Regular cardiac myocyte (primary cell): ENCODE measurements at places on chromosomes 13 and 19. TPM values are rescaled to one million over a fixed set of nuclear protein-coding genes. Genes with fewer than 3 reads are reported as not detected.

RCBTB2 gene
- 8.7 and 9.6 TPM in 2 replicates for total RNA-seq

ELSPBP1 gene
- not detected in 2 replicates for total RNA-seq

IGFL2 gene
- total RNA-seq: 1.1 TPM in 1 of 2 replicates, not detected in the other

LILRA1 gene
- not detected in 2 replicates for total RNA-seq

PRODH2 gene
- total RNA-seq: not detected in 2 replicates

NXNL1 gene
- not detected in 2 replicates for total RNA-seq

POLD1 gene
- total RNA-seq: 17.2 and 52.9 TPM in 2 replicates

FSD1 gene
- total RNA-seq: 4.5 and 12.8 TPM in 2 replicates

SLC1A5 gene
- 76.4 and 167 TPM in 2 replicates for total RNA-seq

CD33 gene
- total RNA-seq: not detected in 2 replicates

CEACAM16 gene
- under 0.01 TPM in 1 of 2 replicates, not detected in the other for total RNA-seq

LYPD4 gene
- total RNA-seq: not detected in 2 replicates

SAFB2 gene
- 37.8 and 41.4 TPM in 2 replicates for total RNA-seq

PTGER1 gene
- total RNA-seq: 1.7 and 3.5 TPM in 2 replicates

LGI4 gene
- under 0.01 and 3.7 TPM in 2 replicates for total RNA-seq

STRN4 gene
- 37.8 and 51.4 TPM in 2 replicates for total RNA-seq
